ENCODE measurements at places on chromosomes 13 and 19.

DNA sequence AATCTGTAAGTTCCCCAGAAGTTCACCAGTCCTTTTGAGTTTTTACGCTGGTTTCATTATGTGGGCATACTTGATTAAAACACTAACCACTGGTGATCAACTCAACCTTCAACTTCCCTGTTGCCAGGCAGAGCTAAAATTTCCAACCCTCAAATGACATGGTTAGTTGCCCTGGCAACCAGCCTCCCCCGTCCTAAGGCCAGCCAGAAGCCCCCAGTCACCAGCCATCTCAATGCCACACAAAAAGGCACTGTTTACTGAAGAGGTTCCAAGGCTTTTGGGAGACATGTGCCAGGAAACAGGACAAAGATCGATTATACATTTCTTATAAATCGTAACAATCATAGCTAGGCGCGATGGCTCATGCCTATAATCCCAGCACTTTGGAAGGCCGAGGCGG is 1.6 kb downstream of the ZNF649 start:
- DNase-seq, result no peak

DNA sequence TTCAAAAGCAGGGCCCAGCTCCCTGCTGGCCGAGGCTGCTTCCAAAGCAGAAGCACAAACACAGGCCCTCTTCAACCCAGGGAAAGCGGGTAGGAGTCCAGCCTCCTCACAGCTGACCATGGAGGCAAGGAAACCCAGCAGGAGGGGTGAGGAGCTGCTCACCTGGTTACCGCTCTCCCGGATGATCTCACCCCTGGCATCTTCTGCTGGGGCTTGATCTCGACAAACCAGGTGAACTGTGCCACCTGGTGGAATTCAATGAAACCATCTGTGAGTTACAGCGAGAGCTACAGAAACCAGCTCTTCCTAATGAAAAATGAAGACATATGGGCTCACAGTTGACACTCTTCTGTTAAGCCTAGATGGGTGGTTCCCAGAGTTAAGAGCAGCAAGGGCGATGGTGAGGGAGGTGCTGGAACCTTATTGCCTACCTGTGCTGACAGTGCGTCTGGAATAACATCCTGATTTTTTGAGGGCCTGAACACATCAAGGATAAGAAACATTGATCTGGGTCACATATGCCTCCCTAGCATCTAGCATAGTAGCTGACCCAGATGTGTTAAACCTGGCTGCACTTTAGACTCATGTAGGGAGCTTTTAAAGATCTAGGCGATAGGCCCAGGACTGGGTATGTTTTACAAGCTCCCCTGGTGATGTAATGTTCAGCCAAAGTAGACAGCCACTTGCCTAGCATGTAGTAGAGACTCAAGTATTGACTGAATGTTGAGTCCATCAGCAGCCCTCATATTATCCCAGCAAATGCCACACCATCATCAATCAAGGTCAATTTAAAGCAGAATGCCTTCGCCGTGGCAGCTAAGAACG is 6.1 kb downstream of the DHRS12 start:
- DNase-seq, result peak; percentile 70

- peak; percentile 86 for DNase-seq
Observed at GRCh38 chr19:16584248-16585093, 12.3 kb upstream of the SLC35E1 start.

DNA sequence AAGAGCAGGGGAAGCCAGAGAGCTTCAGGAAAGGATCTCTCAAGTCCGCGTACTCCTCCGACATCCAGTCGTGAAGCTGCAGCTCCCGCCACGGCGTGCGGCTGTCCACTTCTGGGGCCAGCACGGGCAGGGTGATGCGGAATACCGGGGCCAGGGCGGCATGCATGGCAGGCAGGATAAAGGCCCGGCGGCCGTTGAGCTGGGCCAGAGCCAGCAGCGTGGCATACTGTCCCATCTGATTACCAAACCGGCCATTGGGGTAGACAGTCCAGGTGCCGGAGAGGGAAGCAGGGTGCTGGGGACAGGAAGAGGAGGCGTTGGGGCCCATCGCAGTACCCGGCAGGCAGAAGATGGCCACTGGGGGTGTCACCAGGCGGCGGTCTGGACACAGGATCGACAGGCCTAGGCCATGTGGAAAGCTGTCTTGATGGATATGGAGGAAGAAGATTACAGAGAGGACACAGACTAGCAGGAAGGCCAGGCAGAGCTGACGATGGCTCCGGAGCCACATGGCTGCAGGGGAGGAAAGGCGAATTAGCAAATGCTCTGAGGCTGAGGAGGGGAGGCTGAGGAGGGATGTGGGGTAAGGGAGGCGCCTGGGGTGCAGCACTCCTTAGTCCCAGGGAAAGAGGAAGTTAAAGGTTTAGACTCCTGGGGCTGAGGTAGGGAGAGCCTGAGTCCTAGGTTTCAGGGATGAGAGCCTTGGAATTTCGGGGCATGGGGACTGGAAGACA is 1.5 kb downstream of the FUT1 start:
- no peak for DNase-seq

DNA sequence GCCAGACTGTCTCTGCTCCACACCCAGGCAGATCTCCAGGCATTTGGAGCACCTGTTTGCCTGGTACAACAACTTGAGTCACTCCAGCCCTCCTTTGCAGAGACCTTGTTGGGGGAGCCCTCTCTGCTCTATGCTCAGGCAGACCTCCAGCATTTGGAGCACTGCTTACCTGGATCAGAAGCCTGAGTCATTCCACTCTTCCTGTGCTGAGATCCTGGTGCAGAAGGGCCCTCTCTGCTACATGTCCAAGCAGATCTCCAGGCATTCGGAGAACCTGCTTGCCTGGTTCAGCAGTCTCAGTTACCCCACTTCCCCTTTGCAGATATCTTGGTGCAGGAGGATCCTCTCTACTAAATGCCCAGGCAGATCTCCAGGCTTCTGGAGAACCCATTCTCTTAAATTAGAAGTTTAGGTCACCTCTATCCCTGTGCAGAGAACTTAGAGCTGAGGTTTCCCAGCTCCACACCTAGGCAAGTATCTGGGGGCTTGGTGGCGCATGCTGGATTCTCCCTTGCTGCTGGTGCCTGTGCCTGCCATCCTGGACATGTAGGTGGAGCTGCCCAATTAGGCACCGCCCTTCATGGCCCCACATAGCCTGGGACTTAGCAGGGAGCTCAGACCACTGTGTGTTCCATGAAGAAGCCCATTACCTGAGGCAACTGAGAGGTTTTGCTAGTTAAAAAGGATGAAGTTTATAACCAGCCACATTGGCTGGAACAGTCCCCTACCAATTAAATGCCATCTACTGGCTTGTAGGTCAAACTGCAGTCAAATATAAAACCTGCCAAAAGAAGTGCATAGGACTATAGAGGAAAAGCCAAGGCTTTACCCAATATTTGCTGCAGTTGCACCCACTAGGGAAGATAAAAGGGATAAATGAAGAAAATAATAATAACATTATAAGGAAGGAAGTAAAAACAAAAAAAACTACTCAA is 97.6 kb upstream of the SLITRK6 start:
- DNase-seq, result no peak

DNA sequence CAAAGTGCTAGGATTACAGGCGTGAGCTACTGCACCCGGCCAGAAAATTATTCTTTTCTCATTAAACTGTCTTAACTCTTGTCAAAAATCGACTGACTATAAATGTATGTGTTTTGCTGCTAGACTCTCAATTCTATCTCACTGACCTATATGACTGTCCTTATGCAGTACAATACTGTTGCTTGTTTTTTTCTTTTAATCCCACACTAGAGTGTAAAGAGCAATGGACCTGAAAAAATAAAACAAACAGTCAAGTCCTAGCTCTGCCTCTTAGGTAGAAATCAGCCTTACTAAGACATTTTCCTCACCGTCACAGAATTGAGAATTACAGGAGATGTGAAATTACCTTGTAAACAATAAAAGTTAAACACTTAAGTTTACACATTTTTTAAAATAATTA is 35.1 kb downstream of the INTS6 start:
- no peak for DNase-seq

DNA sequence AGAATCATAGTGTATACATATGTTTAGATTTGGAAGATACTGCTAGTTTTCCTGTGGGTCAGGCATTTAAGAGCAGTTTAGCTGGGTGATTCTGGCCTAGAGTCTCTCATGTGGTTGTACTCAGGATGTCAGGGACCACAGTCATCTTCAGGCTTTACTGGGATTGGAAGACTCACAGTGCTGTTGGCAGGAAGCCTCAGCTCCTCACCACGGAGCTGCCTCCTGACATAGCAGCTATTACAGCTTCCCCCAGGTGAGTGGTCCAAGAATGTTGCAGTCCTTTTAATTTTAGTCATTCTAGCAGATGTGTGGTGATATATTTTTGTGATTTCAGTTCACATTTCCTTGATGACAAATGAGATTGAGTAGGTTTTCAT is 16.9 kb upstream of the GPR18 start:
- DNase-seq, result peak; percentile 13

GRCh38 chr19:23762884-23763711 is 4.4 kb upstream of the ZNF681 start:
- peak; percentile 65 for DNase-seq

DNA sequence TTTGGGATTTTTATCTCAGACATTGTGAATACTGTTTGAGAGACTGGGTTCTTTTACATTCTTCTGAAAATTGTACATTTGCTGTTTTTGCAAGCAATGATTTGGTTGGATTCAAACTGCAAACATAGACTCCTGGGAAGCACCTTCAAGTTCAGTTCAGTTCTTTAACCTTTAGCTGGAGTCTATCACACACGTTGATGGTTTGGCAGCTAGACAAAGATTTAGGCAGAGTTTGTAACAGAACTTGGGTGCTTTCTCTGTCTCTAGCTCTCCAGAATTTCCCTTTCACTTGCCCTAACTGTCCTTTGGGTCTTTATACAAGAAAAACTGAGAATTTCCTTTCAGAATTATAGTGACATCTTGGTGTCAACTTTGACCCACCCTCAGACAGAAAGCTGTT is 556.6 kb downstream of the DIAPH3 start:
- DNase-seq, result no peak

GRCh38 chr19:34573226-34573864 is 91.8 kb downstream of the WTIP start:
- DNase-seq, result no peak

DNA sequence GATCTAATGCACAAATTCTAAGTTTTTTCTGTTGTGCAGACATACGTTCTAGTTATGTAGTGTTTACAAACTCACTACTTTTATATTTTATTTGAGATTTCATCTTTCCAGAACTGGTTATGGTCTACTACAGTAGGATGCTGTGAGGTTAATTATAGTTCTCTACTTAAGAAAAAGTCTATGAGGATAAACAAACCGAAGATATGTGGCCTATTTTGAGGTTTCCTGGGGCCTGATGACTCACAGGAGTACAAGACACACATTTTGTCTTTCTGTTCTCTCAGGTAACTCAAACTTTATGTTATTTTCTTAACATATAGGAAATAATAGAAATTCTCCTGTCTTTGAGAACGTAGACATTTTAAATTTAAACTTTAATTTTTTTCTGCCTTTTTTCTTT is 45.1 kb downstream of the PCDH20 start:
- DNase-seq, result no peak

- peak; percentile 74 for DNase-seq
Observed at GRCh38 chr19:40190891-40191835, at the start of gene MAP3K10. TSS of gene MAP3K10 (plus strand) at chr19:40191426. CDS start at chr19:40192032, 606 bp downstream.

GRCh38 chr13:52319876-52320275 is 86.1 kb downstream of the THSD1 start:
- no peak for DNase-seq

DNA sequence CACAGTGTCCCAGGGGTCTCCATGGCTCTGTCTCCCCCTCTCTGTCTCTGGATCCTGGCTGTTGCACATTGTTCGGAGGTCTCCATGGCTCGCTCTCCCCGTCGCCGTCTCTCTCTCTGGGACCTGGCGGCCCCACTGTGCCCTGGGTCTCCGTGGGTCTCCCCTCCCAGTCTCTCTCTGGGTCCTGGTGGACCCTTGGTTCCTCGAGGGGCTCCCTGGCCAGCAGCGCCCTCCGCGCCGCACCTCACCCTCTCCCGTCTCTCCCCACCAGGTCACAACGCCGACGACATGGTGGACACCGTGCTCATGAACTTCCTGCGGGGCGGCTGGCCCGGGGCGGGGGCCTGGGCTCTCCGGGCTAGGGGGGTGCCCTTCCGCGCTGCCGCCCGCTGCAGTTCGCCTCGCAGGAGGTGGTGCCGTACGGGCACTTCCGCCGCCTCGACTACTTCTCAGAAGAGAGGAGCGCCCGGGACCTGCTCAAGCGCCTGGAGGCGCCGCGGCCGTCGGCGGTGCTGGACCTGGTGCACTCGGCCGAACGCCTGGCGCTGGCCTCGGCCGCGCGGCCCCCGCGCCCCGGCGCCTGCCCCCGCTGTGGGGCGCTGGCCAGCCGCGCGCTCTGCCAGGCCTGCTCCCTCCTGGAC is 29.1 kb downstream of the SIGLEC5 start:
- no peak for DNase-seq

- peak; percentile 41 for DNase-seq
Observed at GRCh38 chr19:10551698-10552301, 8.1 kb downstream of the ATG4D start.

- DNase-seq, result peak; percentile 65
Observed at GRCh38 chr19:1250437-1251260, 2.3 kb downstream of the MIDN start.

- no peak for DNase-seq
Observed at GRCh38 chr19:28685802-28686201, 527.1 kb downstream of the UQCRFS1 start.

DNA sequence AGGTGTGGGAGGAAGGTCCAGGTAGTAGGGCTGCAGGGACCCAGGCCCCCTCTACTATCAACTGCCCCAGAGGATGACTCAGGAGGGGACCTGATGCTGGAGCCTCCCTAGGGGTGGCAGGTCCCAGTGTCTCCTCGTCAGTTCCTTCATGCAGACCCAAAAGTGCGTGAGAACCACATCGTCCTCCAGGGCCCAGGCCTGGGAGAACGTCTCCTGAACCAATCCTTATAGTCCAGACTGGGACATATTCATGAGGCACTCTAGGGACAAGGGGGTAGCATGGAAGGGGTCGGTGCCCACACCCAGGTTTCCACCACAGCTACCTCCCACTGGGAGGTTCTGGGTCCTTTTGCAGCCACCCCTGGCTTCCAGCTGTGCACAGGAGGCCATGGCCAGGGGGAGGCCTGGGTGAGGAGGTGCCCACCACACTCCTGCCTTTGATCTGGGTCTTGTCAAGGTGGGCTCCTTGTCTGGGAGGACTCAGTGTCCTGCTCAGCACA is 38.0 kb upstream of the TPM4 start:
- DNase-seq, result no peak

DNA sequence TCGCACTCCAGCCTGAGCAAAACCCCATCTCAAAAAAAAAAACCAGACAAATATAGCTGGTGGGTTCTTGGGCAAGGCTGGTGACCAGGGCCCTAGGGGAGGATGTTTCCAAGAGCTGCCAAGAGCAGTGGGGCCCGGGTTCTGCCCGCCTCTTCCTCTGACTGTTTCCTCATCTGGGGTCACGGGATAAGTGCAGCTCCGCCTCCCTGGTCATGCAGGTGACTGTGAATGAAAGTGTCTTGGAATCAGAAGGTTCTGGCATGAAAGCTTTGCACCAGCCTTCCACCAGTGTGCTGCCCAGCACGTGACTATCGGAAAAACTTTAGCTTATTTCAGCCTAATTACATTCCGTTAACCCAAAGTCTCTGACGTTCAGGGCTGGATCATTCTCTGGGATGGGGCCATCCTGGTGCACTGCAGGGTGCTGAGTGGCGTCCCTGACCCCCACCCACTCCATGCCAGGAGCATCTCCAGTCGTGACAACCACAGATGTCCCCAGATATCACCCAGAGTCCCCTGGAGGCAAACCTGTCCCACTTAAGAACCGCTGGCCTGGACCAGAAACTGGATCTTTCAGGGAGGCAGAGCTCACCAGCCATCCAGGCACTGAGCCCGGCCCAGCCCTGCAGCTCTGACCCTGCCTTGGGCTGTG is 85.6 kb downstream of the GNG7 start:
- peak; percentile 67 for DNase-seq

GRCh38 chr19:30391554-30392551 is 19.7 kb downstream of the ZNF536 start:
- DNase-seq, result no peak

- DNase-seq, result peak; percentile 95
Observed at GRCh38 chr13:40149611-40150274, 494.3 kb downstream of the COG6 start.

All from dermis blood vessel endothelial cell (primary cell).